ENCODE measurements at places on chromosomes 3 and 15.

DNA sequence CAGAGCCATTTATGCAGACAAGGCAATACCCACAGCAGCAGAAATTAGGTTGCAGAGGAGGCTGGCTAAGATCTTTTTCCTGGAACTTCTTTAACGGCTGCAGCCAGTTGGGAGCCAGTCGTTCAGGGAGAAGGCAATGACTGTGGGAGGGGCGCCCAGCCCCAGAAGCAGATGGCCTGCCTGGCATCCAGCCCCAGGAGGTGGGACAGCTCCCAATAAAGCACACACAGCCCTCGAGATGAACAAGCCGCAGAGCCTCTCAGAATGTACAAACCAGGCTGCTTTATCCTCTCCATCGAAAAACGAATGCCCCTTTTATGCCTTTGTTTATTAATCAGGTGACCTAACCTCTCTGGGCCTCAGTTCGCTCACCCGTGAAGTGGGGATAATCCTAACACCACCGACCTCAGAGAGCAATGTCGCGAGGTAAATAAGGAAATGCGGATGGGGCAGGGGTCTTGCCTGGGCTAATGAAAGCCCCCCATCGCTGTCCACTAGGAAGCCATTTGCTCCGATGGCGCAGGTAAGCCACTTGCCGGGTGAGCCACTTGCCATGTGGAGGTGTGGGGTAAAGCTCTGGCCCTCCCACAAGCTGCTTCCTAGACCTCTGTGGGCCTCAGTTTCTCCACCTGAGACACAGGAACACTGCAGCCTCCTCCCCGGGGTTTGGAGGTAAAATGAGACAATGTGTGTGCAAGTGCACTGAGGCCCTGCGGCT is 35.8 kb downstream of the MGLL start:
- no peak for DNase-seq

GRCh38 chr15:61725251-61725650 is 335.0 kb downstream of the VPS13C start:
- DNase-seq = no peak

DNA sequence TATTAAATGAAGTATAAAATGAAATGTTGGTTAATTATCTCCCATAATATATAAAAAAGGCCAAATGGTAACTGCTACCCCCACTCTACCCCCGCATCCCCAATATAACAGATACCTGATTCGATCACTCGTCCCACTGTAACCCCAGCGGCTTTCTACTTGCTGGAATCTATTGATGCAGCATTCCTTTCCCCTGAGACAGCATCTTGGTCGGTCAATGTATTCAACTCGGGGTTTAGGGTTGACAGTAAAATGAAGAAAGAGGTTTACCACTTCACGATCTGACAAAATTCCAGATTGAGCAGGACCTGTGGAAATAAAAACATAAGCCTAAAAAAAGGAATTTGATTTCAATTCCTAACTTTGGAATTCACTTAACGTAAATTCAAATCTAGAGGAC is 18.6 kb upstream of the C15orf40 start:
- DNase-seq = no peak

DNA sequence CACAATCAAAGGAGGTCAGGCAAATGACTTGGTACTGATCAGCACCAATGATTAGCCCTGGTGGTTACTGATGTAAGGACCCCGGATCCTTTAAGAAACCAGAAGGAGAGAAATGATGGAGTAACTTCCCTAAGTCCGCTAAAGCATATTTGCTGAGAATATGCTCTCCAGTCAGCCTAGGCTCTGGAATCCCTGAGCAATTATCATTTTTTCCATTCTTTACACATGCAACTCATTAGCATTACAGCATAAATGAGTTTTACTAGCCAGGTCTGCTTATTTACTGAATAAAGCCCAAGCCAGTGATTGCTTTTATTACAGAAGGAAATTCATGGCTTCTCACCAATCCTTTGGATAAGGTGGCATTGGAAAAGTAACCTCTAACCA is 139.2 kb upstream of the WNT5A start:
- DNase-seq = no peak

DNA sequence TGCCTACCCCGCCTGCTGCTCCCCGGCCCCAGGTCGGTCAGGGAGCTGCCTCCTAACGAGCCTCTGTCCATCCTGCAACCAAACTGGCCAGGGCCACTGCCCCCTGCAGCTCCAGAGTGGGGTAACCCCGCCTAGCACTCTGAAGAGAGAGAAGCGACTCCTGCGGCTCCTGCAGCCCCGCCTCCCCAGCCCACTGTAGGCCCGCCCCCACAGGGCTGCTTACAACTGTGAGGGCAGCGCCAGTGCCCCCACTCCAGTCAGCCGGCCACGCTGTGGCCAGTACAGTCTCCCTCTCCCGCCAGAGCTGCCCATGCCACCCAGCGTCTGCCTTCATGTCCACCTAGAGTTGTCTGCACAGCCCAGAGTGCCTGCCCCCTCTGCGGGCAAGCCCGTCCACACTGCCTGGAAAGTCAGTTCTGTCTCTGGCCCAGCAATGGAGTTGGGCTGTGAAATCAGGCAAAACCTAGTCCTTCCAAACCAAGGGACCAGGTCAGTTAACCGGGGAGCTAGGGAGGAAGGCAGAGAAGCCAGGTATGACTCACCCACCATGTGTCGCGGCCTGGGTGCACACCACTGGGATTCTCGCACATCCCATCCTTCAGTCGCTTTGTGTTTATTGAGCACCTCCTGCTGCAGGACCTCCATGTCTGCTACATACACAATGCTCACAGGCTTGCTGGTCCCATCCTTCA is 2.4 kb downstream of the UCN2 start:
- peak; percentile 54 for DNase-seq

DNA sequence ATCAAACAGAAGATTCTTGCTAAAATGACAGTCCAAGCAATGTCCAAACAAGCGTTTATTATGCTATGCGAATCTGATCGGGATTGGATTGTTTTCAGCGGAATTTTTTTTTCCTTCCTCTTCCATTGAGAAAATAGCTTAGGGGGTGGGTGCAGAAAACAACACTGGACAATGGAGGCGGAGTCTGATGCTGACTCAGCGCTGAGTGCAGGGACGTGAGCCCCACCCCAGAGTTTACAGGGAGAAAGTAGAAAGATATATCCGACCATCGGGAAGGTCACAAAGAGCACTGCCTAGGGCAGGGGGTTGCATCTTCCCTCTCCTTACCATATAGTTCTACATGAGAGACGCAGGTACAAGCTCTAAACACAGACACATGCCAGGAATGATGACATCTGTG is 117.0 kb downstream of the FOXP1 start:
- no peak for DNase-seq

- no peak for DNase-seq
Measured at GRCh38 chr3:40658305-40658704, 133.5 kb downstream of the ZNF621 start.

DNA sequence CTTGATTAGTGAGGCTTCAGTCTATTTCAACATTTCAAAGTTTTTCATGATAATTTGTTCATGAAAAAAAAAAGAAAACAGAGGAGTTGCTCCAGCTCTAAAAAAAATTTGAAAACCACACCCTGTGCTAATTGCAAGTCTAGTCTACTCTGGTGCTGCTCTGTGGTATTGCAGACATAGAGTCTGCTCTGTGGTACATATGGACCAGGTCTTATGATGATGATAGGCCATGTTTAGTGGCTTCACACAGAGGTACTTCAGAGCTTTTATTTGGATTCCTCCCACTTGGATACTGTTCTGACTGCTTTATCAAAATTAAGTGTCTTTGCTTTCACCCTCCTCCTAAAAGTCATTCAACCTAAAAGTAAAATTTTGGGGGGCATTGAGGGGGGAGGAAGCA is 160.8 kb downstream of the ALCAM start:
- DNase-seq = no peak

DNA sequence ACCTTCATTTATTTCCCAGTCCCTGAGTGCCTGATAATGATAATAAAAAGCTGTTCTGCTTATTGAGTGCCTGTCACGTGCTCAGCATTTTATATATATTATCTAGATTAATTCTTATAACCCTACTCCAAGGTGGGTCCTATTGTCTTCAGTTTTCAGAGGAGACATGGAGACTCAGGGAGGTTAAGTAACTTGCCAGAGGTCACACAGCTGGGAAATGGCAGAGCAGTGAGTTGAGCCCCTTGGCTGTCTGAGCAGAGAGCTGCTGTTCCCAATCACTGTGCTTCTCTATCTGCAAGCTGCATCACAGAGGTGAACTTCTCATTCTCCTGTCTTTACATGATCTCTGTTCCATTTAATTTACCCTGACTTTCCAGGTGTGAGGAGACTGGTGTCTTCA is 32.3 kb upstream of the MRPS22 start:
- DNase-seq = no peak

- no peak for DNase-seq
Measured at GRCh38 chr3:141860766-141861513, 15.5 kb upstream of the ATP1B3 start.
